Amygdala (tissue), 56 donors: ENCODE measurements at places on chromosomes 7 and 10.

- no peak for DNase-seq
Measured at GRCh38 chr7:33760834-33761233, 144.5 kb upstream of the BMPER start.

- DNase-seq = no peak
Measured at GRCh38 chr7:24720283-24720682, 37.0 kb downstream of the GSDME start.

- no peak for DNase-seq
Measured at GRCh38 chr7:28631995-28632394, 219.7 kb downstream of the CREB5 start.

DNA sequence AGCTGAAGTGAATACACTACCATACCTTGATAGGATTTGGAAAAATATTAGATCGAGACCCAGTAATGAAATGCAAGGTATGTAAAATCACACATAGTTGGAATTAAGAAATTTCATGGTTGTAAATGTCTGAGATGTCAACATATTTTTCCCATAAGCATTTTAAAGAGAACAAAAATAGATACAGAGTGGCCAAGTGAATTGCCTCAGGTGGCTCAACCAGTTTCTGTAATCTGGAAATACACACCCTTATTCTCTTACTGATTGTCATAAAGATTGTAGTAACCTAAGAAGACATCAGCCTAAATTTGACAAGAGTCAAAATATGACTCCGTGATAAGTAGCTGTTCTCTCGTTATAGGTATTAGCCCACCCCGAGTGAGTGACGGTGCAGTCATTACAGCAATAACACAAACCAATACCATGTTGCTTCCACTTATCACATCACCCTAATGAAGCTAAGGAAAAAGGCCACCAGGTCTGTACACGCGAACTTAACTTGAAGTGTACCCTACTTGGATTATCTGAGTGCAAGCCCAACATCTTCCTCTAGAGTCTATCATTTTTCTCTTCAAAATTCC, 23.4 kb downstream of the PIK3AP1 start:
- no peak for DNase-seq

DNA sequence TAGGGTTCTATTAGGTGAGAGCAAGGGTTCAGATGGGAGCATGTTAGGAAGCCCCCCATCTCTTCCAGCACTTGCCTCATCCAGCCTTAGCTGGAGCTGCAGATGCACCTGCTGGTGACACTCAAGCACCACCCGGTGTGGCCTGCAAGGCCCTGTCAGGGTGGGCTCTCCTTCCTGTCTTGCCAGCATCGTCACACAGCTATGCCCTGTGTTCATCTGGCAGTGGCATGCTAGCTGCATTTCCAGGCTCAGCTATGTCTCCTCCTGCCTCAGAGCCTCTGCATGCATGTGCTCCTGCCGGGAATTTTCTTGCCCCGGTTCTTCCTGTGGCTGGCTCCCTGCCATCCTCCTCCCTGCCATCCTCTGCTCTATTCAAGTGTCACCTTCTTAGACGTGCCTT, 129.7 kb upstream of the KLF6 start:
- no peak for DNase-seq

- DNase-seq = no peak
Measured at GRCh38 chr7:69518705-69519077, 79.6 kb upstream of the AUTS2 start.

DNA sequence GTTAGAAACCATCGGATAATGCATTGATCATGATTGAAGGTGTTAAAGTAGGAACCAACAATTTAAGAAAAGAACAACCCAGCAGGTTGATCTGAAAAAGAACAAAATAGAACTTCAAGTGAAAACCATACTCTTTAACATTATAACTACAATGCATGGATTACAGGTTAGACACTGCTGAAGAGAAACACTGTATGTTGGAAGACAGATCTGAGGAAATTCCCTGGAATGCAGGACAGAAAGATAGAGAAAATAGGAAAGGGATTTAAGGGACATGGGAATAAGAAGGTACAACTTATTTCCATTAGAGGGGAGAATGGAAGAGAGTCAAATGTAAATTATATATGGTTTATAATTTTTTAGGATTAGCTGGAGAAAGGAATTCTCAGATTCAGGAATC, 303.3 kb downstream of the DNAJB6 start:
- no peak for DNase-seq

DNA sequence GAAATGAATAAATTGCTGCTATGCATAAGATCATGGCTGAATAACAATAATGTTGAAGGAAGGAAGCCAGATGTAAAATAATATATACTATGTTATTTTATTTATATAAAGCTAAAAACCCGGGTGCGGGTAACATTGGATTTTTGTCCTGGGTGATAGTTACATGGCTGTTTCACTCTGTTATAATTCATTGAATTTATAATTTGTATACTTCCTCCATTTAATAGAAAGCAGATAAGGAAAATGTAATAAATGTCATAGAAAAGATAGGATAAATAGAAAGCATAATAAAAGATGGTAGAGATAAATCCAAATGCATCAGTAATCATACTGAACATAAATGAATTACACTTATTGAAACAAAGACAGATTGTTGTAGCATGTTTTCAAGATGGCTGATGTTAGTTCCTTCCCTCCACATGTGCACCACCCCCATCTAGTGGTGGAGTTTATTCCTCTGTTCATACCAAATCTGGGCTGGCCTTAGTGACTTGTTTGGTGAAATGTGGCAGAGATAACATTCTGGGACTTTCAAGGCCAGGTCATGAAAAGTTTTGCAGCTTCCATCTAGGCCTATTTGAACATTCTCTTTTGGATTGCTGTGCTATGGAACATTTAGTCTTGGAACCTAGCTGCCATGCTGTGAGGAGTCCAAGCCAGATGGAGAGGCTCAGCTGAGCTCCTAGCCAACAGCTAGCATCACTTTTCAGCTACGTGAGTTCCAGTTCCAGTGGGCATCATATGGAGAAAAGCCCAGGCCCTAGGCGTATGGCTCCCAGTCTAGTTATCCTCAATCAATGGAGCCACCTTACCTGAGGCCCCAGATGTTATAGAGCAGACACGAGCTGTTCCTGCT, 46.9 kb downstream of the AHCYL2 start:
- no peak for DNase-seq
